Activated T-cell treated with anti-CD3 and anti-CD28 coated beads, Interleukin-2, amount 50 U/mL, for 72 hours (primary cell): ENCODE measurements at places on chromosomes 16 and 17. TPM values are rescaled to one million over a fixed set of nuclear protein-coding genes. Genes with fewer than 3 reads are reported as not detected.
A peak's percentile ranks its signal among the peaks of the same experiment; 100 is the strongest.

- H3K27ac ChIP-seq, result no peak overlapping the region
- peaks cover 50% of the 10 kb centered on the region for H3K27me3 ChIP-seq
- DNase-seq, result no peak
- no peaks in the 10 kb centered on the region for H3K4me1 ChIP-seq
- no peaks in the 10 kb centered on the region for H3K36me3 ChIP-seq
These were observed 4.5 kb downstream of the ADAMTS18 start for GRCh38 chr16:77430360-77430759.

DNA sequence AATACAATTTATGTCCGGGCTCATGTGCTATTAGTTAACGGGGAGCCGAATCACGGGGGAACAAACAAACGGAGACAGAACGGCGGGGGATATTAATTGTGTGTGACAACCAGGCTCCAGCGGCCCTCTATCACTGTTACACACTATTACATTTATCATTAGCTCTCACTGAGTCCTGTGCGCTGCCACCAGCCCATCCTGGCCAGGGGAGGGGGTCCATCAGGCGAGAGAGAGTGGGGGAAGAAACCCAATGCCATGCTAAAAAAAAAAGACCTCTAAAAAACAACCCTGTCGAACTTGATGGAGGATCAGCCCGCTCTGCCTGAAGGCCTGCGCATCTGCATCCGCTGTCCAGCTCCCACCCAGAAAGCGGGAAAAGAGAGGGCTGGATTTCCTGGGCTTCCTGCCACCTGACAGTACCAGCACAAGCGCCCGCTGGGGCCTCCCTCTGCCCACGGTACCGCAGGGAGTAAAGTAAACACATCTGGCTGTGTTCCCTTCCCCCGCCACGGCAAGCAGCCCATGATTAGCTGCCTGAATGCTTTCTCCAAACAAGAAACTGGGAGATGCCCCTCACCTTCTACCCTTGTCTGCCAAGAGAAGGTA, 41.7 kb downstream of the PIPOX start:
- no peaks in the 10 kb centered on the region for H3K27me3 ChIP-seq
- no peak for DNase-seq
- H3K36me3 ChIP-seq, result peaks cover 2% of the 10 kb centered on the region
- no peaks in the 10 kb centered on the region for H3K4me1 ChIP-seq
- no peak overlapping the region for H3K27ac ChIP-seq

DNA sequence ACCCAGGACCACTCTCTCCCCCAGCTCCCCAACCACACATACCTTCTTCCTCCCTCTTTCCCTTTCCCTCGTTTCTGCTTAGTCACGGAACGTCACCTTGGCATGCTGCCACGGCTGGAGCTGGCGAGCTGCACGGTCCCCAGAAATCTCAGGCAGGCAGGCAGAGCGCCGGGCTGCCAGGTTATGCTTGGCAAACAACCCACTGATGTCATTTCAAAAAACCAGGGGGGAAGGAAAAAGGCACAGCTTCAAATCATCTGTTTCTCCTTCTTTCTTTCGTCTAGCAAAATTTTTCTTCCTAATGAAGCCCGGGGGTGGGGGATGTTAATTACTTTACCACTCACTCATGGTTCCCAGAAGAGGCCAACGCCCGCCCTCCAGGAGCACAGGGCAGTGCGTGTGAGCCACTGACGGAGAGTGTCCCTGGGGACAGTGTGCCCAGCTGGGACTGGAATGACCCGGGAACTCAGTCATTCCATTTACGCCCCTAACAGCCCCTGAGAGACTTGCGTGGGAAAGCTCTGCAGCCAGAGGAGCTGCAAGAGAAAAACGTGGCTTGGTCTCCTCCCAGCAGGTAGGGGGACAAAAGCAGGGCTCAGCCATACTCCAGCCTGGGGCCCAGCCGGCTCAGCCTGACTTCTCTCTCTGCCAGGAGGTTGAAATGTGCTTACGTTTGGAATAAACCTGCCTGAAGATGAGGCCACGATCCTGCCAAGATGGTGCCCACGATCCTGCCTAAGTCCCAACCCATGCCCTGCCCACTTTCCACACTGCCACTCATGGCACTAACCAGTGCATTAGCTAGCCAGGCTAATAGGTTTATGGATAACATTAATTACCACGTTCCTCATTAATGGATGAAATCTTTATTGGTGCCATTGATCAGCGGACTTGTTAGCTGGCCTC, 198.9 kb downstream of the ZFHX3 start:
- no peak overlapping the region for H3K4me3 ChIP-seq
- H3K27ac ChIP-seq, result no peak overlapping the region
- H3K27me3 ChIP-seq, result peaks cover 14% of the 10 kb centered on the region
- DNase-seq, result no peak

DNA sequence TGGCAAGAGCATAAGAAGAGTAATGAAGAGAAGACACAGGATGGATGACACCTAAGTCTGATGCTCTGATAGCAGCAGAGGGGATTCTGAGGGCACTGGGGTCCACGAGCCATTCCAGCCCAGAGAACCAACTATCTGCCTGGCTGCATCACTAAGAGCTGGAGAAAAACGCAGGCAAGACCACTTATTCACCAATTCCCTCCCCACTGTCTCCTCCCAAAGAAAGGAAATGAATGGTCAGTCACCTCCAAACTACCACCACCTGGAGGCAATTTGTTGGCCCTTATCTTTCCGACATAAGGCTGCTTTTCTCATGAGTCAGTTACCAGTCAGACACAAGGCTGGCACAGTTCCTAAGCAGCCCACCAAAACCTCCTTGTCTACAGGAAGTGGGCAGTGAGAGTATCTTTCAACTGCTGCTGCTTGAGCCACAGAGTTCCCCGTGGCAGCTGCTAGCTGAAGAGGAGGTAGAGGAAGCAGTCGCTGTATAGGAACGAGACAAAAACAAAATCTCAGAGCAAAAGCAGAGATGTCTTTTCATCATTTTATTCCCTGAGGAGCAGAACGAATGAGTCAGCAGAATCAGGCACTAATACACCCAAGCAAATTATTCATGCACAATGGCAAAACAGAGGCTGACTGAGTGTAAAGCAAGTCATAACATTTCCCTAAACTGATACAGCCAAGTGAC, 111.1 kb downstream of the SMG6 start:
- H3K27me3 ChIP-seq, result no peaks in the 10 kb centered on the region
- peaks cover 59% of the 10 kb centered on the region for H3K4me1 ChIP-seq
- peak overlapping the region; percentile 49 for H3K4me3 ChIP-seq
- DNase-seq, result peak; percentile 66
- H3K36me3 ChIP-seq, result peaks cover 8% of the 10 kb centered on the region
- H3K27ac ChIP-seq, result peak overlapping the region; percentile 7

DNA sequence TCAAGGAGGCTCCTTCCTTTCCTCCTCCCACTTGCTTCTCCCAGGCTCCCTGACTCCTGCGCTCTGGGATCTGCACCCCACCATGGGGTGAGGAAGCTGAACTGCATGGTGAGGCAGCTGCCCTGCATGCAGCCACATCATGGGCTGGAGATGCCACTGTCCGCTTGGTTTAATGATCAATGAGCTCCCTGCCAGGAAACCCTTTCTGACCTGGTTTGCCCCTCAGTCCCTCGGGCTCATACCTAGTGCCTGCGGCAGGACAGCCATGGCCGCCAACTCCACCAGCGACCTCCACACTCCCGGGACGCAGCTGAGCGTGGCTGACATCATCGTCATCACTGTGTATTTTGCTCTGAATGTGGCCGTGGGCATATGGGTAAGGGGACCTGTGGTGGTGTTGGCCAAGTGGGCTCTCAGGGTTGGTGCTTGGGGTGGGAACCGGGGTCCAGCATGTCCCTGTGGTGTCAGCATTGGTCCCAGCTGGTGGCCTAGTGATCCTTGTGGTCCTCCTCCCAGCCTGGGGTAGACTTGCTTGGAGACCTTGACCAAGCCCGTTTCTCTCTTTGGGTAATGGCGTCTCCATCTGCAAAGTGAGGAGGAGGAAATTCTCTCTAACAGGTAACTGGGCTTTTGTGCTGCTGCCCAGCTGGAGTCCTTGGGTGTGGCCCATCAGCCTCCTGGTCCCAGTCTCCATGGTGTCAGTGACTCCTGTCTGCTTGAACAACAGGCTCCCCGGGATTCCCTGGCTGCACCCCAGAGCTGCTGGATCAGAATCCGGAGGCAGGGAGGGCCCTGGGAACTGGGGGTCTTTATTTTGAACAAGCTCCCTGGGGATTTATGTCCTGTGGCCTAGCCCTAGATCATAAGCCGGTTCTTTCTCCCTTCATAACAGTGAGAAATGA, at the start of gene SLC5A10:
SLC5A10 (plus strand) TSS at position 225 of the 902 bp plus-strand sequence; CDS start at position 266, 41 bp downstream.
- no peak within 1 kb of the TSS for H3K4me3 ChIP-seq
- peaks cover 16% of the 10 kb centered on the region for H3K4me1 ChIP-seq
- DNase-seq, result no peak
- H3K36me3 ChIP-seq, result no peaks in the 10 kb centered on the region

DNA sequence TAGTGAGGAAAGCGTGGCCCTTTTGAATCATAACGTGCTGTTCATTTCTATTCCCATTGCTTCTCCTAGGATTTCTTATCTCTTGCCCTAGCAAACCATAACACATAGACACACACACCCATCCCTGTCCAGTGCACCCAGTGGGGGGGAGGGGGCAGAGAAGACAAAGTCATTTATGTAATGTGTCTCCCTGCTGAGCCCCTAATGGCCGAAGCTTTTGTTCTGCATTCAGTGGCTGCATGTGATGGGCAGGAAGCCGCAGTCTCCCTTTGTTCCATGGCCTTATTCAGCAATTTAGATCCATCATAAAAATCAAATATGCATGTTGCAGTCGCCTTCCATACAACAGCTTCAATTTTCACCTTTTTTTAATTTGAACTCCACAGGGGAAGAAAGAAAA, 325.4 kb downstream of the ZFHX3 start:
- H3K27me3 ChIP-seq, result no peaks in the 10 kb centered on the region
- H3K4me1 ChIP-seq, result no peaks in the 10 kb centered on the region
- H3K36me3 ChIP-seq, result no peaks in the 10 kb centered on the region
- no peak overlapping the region for H3K27ac ChIP-seq

DNA sequence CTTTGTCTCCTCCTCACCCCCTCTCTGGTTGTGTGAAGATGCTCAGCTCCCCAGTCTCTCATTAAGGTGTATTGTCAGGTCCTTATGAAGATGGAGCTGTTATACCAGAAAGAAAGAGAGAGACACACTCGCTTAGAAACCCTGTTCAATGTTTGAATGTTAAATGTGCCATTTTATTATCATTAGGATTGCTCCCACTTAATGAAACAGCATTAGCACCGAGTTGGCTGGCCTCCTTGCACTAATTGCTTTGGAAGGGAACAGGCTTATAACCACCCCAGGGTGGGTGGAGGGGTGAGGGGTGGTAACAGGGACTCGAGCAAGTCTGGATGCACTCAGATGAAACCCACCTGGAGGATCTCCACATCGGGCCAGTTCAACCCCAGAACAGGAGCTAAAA, 14.4 kb downstream of the PIPOX start:
- no peak for DNase-seq
- H3K27me3 ChIP-seq, result no peaks in the 10 kb centered on the region
- peaks cover 19% of the 10 kb centered on the region for H3K4me1 ChIP-seq
- H3K27ac ChIP-seq, result no peak overlapping the region
- no peaks in the 10 kb centered on the region for H3K36me3 ChIP-seq

GRCh38 chr17:35171834-35172233, 22.4 kb downstream of the SLC35G3 start:
- H3K36me3 ChIP-seq, result no peaks in the 10 kb centered on the region
- DNase-seq, result no peak
- H3K4me1 ChIP-seq, result peaks cover 64% of the 10 kb centered on the region
- H3K4me3 ChIP-seq, result no peak overlapping the region

GRCh38 chr17:66627985-66628384, 206.9 kb upstream of the CACNG5 start:
- H3K4me3 ChIP-seq, result no peak overlapping the region
- peaks cover 45% of the 10 kb centered on the region for H3K4me1 ChIP-seq
- H3K27me3 ChIP-seq, result no peaks in the 10 kb centered on the region
- H3K36me3 ChIP-seq, result no peaks in the 10 kb centered on the region
- peak overlapping the region; percentile 48 for H3K27ac ChIP-seq

DNA sequence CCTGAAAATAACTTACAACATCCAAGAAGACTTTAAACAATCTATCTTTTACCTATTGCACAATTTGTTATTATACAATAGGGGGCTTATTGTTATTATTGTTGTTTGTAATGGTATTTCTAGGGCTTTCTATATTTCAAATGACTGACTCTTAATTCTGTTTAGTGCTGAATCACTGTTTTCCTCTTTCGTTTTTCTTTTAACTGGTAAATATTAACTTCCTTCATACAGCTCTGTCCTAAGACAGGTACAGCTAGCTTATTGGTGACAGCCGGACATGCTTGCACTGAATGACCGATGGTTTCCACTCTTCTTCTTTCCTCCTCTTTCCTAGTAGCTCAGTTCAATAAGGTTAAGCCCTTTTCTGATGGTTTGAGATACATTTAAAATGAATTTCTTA, 11.6 kb downstream of the KRTAP9-7 start:
- H3K36me3 ChIP-seq, result no peaks in the 10 kb centered on the region
- peaks cover 9% of the 10 kb centered on the region for H3K4me1 ChIP-seq
- H3K4me3 ChIP-seq, result no peak overlapping the region
- DNase-seq, result no peak
- H3K27ac ChIP-seq, result no peak overlapping the region
- H3K27me3 ChIP-seq, result no peaks in the 10 kb centered on the region

GRCh38 chr17:49819138-49819537, 28.7 kb downstream of the TAC4 start:
- H3K27ac ChIP-seq, result peak overlapping the region; percentile 79
- H3K4me3 ChIP-seq, result no peak overlapping the region
- peaks cover 30% of the 10 kb centered on the region for H3K36me3 ChIP-seq
- DNase-seq, result no peak

- peaks cover 12% of the 10 kb centered on the region for H3K27me3 ChIP-seq
- no peak overlapping the region for H3K4me3 ChIP-seq
- no peaks in the 10 kb centered on the region for H3K4me1 ChIP-seq
- H3K36me3 ChIP-seq, result no peaks in the 10 kb centered on the region
These were observed 344 bp downstream of the CNTNAP4 start for GRCh38 chr16:76277460-76278030.

The PLEKHH3 gene
- total RNA-seq, result 1.2 TPM

The PLK1 gene
- total RNA-seq, result 79.5 TPM

The ABAT gene
- 11.1 TPM for total RNA-seq
